ENCODE measurements at places on chromosomes 12 and 14. TPM values are rescaled to one million over a fixed set of nuclear protein-coding genes. Genes with fewer than 3 reads are reported as not detected.

DNA sequence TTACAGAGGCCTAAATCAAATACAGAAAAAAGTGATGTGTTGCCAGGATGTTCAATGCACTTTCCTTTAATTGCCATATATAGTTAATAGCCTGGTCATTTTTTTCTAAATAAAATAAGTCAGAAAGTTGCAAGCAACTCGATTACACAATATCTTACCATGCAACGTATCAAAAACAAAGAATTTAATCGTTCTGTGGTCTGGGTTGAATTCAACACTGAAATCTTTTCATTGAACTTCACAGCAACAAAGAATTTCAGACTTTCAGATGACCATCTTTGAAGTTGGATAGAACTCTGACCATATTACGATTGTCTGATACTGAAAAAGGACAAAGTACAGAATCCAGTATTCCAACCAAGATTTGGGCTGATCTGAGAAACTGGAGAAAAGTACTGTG is 231.9 kb downstream of the SLC25A21 start:
- DNase-seq = no peak

The KERA gene
- total RNA-seq = not detected

DNA sequence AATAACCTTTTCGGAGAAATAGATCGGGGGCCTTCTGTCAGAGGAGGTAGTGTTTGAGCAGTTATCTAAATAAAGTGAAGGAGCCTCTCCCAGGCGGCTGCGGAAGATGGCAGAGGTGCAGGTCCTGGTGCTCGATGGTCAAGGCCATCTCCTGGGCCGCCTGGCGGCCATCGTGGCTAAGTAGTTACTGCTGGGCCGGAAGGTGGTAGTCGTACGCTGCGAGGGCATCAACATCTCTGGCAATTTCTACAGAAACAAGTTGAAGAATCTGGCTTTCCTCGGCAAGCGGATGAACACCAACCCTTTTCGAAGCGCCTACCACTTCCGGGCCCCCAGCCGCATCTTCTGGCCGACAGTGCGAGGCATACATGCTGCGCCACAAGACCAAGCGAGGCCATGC is 186.1 kb downstream of the KTN1 start:
- no peak for DNase-seq

The LRTM2 gene
- not detected for total RNA-seq

GRCh38 chr14:93719256-93719655 is 69.0 kb downstream of the PRIMA1 start:
- DNase-seq = no peak

The KCNMB4 gene
- total RNA-seq = 0.31 TPM

- no peak for DNase-seq
Observed at GRCh38 chr12:19908830-19909229, 459.5 kb upstream of the PDE3A start.

The TMEM229B gene
- total RNA-seq = 4.4 TPM

The RNASE3 gene
- total RNA-seq = not detected

GRCh38 chr12:57157588-57158173 is 10.3 kb upstream of the LRP1-AS start:
- no peak for DNase-seq

DNA sequence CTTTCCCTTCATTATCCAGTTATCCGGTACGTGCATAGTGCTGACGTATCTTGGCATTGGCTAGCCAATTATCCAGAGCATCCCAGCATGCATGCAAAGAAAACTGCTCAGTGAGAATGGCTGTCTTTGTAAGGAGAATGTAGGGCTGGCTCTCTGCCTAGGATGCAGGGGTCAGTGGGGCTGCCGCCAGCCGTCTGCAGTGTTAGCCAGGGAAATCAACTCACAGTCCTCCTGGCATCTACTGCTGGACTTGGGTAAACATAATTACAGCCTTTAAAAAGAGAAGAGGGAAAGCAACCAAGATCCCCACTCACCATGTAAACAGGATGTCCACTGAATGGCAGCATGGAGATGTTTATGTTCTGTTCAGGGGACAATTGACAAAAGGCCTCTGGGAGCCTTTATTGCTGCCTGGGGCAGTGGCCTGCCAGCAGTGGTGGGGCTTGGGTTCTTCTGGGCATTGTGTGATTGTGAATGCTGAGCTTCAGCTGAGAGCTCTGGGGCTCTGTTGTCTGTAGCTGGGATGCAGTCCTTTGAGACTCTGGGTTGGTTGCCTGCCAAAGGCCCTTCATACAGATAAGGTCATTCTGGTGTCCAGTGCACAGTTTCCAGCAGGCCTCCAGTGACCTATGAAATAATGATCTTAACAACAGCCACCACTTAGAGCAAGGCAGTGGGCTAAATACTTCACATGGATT is 121.8 kb downstream of the TBC1D30 start:
- no peak for DNase-seq

The CNTN1 gene
- total RNA-seq = not detected

GRCh38 chr12:78260976-78261375 is 430.3 kb downstream of the NAV3 start:
- no peak for DNase-seq

- no peak for DNase-seq
Observed at GRCh38 chr12:293199-293598, 30.6 kb upstream of the SLC6A13 start.

DNA sequence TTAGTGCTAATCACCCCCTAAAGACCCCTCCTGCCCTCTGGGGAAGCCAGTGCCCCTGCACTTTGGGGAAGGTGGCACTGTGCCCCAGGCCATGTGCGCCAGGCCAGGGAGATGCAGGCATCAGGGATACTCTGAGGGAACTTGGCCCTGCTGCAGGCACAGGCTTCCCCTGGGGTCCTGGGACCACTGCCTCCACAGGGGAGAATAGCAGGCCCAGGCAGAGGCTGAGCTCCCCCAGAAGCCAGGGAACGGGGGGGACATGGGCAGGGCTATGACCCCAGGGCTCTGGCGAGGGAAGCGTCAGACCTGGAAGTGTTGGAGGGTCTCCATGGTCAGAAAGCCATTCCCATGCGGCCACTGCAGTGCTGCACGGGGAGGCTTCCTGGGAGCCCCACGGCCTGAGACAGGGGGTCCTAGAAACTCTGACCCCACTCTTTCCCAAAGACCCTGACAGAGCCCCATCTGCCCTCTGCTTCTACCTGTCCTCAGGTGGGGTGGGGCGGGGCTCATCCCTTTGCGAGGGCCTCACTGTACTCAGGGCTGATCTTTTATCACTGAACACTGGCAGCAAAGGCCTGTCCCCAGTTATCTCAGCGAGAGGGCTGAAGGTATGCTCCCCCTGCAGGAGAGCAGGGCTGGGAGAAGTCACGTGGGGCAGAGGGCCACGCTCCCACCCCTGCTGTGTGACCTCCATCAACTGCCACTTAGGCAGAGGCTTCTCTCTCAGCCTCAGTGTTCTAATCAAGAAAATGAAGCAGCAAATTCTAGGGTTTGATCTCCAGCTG is 160.0 kb downstream of the CALM1 start:
- DNase-seq = no peak

DNA sequence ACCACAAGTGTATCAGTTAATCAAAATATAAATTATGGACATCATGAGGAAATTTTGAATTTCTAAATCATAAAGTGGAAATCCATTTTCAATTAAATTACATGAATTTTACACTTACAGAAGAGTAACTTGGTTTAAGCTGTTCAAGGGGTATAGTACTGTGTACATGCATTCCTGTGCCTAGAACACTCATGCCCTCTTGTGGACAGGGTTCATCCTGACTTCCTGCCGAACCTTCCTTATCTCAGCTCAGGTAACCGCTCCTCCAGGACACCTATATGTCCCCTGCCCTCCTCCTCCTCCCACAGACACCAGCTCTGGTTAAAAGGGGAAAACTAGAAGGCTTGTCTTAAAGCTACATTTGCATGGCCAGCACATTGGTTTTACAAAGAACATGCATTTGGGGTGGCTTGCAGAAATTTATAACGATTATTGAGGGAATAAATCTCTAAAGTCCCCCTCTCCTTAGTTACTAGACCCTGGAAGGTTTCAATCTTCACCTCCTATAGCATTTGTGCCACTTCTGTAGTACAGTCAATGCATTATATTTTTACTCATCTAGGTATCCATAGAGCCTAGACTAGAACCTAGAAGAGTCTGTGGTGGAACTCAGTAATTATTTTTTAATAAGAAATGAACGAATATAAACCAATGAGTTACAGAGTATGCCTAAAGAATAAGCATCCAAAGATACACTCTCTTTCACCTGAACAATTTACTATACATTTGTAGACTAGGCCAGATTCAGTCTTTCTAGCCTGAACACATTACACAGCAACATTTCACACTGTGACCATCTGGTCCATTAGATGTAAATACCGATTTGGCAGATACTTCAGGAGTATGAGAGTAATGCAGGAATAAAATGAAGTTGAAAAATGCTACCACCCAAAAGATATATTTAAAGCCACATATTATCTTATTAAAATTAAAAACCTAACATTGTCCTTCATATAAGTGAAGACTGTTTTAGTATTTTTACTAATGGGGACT is 345.6 kb downstream of the PAWR start:
- no peak for DNase-seq

DNA sequence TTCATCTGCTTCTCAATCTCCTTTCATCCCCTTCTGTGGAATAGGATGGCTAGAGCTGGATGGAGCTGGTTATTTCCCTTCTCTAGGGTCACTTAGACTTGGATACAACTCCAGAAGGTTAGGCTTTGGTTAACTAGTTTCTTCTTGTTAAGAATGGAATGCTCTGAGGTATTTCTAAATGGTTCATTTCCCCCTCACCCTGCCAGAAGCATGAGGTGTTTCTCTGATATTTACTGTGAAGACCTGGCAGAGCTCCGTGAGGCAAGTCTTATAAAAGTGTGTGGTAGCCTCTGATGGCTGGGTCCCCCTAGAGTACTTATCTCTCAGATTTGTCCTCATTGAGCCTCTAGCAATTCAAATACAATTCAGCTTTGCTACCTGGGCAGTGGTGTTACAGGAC is 207.9 kb downstream of the SLC16A7 start:
- DNase-seq = no peak

GRCh38 chr12:92953747-92954146 is 24.7 kb upstream of the EEA1 start:
- DNase-seq = no peak

The SAMD15 gene
- total RNA-seq = 1.0 TPM

- no peak for DNase-seq
Observed at GRCh38 chr12:2215709-2216560, 163.1 kb downstream of the CACNA1C start.

- peak; percentile 11 for DNase-seq
Observed at GRCh38 chr14:34461334-34462131, 507 bp downstream of the SPTSSA start.

DNA sequence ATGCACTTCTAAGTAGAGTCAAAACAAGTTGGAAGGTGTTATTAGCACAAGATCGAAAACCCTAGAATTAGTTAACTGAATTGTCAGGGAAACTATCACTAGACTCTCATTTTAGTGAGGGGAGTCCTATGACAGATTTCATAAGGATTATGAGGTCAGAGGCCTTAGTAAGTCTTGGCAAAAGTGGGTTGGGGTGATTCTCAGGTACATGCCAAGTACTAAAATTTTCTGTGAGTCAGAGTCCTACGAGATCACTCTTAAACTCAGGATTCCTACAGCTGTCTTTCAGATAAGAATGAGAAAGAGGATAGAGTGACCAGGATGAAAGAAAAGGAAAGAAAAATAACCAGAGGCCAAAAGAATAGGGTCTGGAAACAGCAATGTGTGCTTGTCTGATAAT is 50.8 kb upstream of the BBS10 start:
- DNase-seq = no peak

DNA sequence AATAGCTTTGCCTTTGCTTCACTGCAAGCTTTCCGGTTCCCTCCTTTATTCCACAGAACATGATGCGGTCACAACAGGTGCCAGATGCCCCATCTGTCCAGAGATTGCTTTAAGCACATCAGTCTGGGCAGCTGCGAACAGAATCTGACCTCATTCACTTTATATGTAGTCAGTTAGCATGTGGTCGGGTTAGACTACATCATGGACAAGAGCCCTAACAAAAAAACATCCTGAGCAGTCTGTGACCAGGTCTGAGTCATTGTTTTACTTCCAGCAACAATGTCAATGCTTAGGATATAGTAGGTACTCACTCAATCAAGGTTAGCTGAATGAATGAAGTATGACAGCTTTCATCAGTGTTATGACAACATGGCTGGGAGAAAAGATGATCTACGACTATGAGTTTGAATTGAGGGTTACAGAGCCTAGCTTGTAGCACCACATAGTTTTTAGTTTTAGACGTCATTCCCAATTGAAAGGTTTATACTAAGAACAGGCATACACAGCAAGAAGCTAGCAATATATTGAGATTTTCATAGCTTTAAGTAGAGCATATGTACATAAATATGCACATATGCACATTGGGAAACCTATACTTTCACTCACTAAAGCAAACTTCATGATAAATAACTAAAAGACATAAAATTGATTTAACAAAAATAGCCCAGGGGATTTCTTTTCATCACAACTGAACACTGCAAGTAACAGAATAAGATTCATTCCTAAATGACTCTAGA is 64.2 kb upstream of the TMCC3 start:
- DNase-seq = no peak

The GARIN6 gene
- total RNA-seq = not detected

DNA sequence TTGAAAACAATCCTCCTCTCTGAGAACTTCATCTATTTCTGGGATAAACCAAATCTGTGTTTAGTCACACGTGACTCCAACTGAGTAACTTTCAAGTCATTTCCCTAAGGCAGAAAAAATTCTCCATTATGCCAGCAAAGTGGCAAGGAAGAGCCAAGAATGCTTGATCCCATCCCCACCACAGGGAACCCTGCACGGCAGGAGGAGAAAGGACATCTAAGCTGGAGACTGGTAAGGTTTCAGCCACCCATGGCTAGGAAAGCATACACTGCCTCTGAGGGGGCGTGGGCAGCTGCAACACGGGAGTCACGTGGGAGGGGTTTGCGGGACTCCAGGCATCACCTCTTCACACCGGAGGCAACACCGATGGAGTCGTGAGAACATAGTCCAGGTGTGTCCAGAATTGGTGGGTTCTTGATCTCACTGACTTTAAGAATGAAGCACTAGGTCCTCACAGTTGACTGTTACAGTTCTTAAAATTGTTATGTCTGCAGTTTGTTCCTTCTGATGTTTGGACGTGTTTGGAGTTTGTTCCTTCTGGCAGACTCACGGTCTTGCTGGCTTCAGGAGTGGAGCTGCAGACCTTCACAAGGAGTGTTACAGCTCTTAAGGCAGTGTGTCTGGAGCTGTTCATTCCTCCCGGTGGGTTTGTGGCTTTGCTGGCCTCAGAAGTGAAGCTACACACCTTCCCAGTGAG is 2.7 kb upstream of the SIVA1 start:
- DNase-seq = no peak

DNA sequence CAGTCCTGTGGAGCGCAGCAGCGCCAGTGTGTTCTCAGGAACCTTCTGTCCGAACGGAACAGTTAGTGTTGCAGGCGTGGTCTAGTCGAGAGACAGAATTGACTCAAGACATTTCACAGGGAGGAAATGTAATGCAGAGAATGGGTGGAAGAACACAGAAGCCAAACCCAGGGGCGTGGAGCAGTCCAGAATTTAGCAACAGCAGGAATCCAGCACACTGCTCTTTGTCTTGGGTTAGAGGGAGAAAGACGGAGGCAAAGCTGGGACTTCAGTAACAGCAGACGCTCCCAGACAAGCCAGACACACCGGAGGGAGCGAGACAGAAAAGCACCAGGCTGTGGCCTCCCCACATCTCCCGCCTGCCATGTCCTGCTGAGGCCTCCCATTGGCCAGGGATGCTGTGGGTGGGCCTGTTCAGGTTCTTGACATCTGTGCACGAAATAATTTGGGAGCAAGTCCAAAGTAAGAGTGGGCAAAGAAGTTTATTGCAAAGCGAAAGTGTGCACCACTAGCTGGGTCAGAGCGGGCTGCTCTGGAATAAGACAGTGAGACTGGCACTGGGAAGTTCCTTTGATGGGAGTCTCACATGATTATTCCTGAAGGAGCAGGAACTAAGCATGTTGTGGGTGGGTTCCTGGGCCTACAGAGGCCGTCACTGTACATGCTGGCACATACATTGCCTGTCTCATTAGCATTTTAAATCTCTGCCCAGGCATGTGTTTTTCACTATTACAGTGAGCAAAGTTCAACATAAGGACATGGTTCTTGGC is 339.3 kb upstream of the SFSWAP start:
- DNase-seq = peak; percentile 13
